Caco-2 (cell line): ENCODE measurements at places on chromosomes 11 and 22. TPM values are rescaled to one million over a fixed set of nuclear protein-coding genes. Genes with fewer than 3 reads are reported as not detected.

DNA sequence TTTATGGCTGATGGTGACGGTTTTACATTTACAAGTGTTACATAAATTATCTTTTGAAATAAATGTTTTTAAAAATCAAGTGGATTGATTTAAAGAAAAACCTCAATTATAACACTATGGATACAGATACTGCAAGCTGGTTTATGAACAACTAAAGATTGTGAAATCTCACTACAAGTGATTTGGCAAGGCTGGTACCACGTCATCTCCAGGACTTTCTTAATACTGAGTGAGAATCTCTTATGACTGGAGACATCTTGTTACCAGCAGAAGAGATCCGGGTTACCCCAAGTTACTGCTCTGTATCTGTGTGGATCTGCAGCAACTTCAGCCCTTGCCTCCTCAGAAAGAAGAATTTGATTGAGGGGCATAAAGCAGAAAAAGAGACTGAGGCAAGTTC is 452.9 kb downstream of the MN1 start:
- DNase-seq: no peak

DNA sequence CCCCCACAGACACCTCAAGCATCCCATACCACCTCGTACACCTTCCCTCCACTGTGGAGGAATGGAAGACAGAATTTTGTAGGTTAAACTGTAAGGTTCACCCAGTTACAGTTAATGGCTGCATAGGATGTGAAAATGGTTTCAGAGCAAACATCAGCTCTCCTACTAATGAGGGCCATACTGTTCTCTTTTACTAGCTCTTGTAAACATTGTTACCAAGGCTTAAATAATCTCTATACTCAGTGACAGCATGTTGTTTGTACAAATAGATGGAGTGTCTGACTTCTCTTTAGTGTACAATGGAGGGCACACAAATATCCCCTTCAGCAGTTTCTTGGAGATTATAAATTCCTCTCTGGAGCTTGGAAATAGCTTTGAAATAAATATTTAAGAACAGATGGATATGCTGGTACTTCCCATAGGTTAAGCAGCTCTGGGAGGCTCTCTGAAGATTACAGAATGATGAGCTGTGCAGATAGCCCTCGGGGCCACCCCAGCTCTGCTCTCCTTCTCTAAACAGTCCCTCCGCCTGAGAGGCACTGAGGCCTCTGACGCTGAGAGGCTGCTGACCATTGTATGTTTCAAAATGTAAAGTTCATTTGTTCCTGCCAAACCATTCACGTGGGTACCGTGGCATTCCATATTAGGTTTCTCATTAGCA is 25.7 kb downstream of the TTC12 start:
- DNase-seq: no peak

- DNase-seq: no peak
Measured at GRCh38 chr22:35632935-35633334, 15.3 kb upstream of the APOL6 start.

HPX gene
- total RNA-seq: 10.7 and 10.9 TPM in 2 replicates

- no peak for DNase-seq
Measured at GRCh38 chr11:109730669-109731068, 308.7 kb downstream of the C11orf87 start.

DNA sequence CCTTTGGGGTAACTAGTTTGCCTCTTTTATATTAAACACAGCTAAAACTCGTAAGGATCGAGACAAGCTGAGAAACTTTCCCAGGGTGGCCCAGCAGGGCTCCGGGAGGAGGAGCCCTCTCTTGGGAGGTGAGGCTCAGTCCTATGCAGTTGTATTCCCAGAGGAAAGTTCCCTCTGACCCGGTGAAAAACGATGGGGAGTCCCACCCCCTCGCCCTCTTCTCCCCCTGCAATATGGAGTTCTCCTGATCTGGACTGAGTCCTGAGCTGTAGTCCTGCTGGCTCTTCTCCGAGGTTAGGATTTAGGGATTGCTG is 1.3 kb downstream of the NTM start:
- no peak for DNase-seq

ISX gene
- total RNA-seq: 4.7 and 5.6 TPM in 2 replicates

GRCh38 chr22:25878933-25879332 is 136.9 kb downstream of the MYO18B start:
- DNase-seq: no peak

DNA sequence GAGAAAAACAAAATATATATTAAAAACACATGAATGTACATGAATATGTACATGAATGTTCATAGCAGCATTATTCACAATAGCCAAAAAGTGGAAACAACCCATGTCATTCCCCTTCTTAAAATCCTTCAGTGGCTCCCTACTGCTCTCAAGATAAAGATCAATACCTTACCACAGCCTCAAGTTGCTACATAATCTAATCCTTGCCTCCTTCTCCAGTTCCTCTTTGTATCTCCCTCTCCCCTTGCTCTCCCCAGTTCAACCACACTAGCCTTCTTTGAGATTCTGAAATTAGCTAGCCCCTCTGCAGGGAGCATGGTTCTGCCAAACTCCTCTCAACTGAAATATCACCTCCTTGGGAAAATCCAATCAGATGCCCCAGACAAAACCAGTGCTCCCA is 28.1 kb downstream of the MTMR2 start:
- DNase-seq: no peak

GRCh38 chr22:47357493-47357892 is 595.0 kb downstream of the TBC1D22A start:
- DNase-seq: no peak

DNA sequence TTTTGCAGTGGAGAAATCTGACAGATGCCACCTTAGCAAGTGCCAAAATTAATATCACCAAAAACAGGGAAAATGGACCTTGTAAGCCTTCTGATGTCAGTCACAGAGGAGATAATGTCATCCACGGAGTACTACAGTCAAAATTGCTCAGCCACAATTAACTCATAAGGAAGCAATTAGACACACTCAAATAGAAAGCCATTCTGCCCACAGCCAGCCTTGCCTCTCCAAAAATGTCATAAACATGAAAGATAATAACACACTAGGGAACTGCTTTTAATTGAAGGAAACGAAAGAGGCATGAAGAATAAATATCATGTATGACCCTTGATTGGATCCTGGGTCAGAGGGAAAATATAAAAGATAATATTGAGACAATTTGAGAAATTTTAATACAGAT is 505.6 kb upstream of the API5 start:
- no peak for DNase-seq

DNA sequence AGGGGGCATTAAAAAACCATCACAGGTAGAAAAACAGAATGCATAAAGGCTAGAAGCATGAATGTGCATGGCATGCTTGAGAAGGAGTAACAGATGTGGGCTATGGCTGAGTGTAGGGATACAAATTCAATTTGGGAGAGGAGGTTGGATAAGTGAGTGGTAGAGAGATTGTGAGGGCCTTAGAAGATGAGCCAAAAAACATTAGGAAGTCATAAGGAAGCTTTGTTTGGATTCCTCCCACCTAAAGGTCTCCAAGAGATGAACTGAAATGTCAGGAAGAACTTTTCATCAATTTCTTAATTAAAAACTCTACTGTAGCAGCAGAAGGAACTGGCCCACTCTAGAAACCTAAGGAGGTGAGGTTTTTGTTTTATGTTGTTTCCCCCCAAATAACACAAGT is 41.2 kb upstream of the CSNK2A3 start:
- DNase-seq: no peak

CDC42BPG gene
- total RNA-seq: 29.1 and 36.0 TPM in 2 replicates

RCE1 gene
- total RNA-seq: 57.6 and 60.7 TPM in 2 replicates

TMEM191C gene
- total RNA-seq: 7.5 and 8.5 TPM in 2 replicates

DNAJB7 gene
- not detected in 2 replicates for total RNA-seq
